ENCODE measurements at places on chromosomes 5 and 9.

DNA sequence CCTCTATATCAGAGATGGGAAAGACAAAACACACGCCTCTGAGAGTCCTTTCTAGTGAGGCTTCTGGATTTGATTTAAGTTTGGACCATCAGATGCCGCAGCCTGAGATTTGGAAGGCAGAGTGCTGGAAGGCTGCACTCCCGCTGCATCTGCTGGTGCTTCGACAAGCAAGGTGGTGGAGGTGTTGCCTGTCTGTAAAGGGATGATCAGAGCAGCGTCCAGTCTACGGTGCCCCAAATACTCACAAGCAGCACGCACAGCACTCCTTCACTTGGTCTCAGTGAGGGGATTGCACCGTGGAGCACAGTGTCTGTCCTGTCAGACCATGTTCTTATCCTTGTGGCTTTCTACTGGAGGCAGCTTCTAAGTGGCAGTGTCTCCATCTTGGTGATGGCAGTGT is 221.4 kb downstream of the GADD45G start:
- no peak for DNase-seq

DNA sequence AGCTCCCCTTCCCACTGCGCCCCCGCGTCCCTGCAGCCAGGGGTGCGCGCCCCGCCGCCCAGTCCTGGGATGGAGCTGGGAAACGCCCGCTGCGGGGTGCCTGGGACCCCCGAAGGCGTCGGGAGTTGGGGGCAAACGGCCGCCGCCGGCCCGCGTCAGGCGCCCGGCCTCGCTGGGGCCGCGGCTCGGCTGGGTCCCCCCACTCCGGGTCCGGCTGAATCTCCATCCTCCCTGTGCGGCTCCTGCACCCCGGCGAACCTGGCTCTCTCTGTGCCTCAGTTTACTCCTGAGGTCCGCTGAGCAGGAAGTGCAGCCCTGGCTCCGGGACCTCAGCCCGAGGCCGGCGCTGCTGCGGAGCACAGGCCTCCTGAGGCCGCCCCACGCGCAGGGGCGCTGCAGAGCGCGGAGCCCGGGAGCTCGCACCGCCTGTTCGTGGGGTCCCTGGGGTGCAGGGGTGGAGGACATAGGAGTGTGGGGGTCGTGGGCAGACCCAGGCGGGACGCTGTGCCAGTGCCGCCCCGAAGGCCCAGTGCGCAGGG is 13.9 kb upstream of the TMEM250 start:
- DNase-seq: no peak

GRCh38 chr9:120692901-120693699 is 21.2 kb downstream of the MEGF9 start:
- no peak for DNase-seq

GRCh38 chr5:142353071-142353472 is 28.3 kb upstream of the SPRY4 start:
- DNase-seq: no peak

DNA sequence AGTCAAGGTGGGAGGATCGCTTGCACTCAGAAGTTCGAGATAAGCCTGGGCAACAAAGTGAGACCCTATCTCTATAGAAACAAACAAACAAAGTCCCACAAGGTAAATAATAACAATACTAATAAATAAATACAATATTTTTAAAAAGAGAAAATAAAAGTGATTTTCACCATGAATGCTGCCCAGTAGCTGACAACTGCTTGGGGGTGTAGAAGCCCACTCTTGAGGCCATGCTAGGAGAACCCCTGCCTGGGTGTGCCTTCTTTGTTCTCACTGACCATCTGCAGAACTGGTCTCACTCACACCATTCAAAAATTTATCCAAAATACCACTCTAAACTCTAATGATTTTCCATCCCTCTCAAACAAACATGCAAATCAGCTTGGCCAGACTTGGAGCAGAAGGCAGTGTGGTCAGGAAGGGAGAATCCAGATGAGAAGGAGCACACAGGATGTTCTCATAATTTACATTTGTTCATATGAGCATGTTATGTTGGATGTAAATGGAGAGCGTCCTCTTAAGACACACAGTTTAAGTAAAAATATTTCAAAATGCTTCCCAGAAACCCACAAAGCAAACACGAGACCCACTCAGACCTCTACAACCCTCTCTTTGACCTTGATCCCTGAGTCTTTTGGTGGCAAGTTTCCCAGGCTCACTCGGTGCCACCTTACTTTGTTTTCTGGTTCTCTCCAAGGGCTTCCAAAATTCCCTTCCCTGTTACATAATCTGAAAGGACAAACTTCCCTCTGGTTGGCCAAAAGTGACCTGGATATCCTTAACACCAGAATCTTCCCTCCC is 7.9 kb upstream of the RAI14 start:
- DNase-seq: no peak

GRCh38 chr9:88605512-88606362 is 70.8 kb downstream of the NXNL2 start:
- DNase-seq: no peak

DNA sequence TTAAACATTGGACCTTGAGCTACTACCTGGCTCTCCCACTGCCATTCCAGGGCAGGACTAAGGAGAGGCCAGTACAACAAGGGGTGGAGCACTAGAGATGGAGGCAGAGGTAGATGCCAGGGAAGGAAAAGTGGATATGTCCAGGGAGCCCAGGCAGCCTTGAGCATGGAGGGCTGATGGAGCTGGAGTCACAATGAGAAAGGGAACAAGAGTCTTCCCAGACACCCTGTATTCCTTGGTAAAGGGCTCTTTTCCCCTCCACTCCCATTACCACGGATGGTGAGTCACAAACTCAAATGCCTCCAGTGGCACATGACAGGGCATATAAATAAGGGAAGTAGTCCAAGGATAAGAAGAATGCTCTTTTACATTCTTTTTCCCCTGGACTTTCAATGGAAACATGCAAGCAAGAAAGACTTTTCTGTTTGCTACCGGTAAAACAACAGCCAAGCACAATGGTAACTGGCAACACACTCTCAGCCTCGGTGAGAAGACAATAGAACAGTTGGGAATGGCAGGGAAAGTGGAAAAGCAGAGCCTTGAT is 16.7 kb downstream of the ERAP1 start:
- no peak for DNase-seq

DNA sequence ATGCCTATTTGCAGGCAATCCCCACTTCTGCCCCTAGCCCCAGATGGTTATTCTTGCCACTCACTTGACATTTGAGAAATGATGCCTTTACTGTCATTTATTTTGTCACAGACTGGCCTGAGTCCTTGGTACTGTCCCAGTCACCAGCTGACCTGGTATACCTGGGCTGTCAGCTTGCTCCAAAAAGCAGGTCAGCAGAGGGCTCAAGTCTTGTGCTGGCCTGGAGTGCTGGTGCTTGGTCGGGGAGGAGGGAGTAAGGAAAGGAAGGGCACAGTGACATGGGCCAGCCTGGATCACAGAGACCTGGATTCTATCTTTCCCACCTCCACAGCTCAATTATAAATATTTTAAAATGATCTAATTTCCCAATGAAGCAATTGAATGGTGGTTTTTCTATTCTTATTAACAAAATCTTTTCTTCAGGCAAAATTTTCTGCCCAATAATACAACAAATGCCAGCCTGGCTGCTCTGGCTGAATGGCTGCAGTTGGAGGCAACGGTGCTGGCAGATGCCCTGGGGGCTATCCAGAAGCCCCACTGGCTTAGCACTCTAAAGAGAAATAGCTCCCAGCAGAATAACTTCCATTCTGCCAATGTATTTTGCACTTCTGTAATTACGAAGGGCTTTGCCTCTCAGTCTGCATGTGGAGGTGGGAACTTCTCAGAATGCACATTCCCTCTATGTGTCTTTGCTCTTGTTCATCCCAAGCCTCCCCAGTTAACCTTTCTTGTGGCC is 160.6 kb downstream of the GADD45G start:
- DNase-seq: no peak

DNA sequence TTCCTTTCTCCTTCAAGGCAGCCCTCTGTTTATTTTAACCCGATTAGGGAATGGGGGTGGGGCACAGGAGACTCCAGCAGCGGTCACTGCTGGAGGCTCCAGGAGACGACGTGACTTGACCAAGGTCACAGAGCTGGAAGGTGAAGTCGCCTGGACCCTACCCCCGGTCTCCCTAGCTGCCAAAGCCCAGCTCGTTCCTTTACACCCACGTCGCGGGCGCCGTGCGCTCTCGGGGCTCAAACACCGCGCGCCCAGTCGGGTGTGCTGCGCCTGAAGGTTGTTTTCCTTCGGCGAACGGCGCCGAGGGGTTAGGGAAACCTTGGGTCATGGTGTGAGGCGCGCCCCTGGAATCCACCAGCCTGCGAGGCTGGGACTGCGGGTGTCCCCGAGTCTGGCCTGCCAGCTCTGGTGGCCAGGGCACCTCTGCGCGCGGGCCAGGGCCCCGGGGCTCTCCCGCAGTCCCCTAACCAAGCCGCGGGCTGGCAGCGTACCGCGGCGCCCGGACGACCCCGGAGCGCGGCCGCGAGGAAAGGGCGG is 747 bp upstream of the UNC5A start:
- no peak for DNase-seq

- DNase-seq: no peak
Observed at GRCh38 chr9:76652894-76653293, 111.3 kb upstream of the PCA3 start.

- no peak for DNase-seq
Observed at GRCh38 chr5:146005264-146005663, 68.9 kb downstream of the SH3RF2 start.

DNA sequence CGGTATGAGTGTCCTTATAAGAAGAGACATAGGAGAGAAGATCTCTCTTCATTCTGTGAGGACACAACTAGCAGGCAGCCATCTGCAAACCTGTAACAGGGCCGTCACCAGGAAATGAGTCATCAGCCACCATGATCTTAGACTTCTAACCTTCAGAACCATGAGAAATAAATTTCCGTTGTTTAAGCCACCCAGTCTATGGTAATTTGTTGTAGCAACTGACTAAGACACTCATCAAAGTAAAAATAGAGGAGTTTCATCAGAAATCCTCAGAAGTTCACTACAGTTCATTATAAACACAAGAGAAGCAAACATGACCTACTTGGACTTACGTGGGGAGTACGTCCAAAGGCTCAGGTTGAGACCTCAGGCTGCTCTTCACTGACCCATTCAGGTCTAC is 357.7 kb downstream of the SEMA5A start:
- no peak for DNase-seq

- no peak for DNase-seq
Observed at GRCh38 chr5:15850939-15851341, 328.7 kb downstream of the MARCHF11 start.

GRCh38 chr9:124611106-124611505 is 103.9 kb upstream of the NR5A1 start:
- no peak for DNase-seq

DNA sequence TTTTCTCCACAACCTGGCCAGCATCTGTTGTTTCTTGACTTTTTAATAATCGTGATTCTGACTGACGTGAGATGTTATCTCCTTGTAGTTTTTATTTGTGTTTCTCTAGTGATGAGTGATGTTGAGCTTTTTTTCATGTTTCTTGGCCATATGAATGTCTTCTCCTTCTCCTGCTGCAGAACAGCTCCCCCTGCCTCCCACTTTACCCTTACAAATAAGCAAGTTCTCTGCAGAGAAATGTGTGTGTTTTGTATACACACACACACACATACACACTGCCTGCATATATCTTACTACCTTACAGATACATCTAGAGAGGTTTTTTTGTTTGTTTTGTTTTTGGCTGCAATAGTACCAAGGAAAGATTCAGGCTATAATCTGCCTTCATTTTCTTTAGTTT is 88.7 kb upstream of the PHF24 start:
- DNase-seq: no peak

- DNase-seq: no peak
Observed at GRCh38 chr5:37739817-37740261, 100.0 kb downstream of the GDNF start.

DNA sequence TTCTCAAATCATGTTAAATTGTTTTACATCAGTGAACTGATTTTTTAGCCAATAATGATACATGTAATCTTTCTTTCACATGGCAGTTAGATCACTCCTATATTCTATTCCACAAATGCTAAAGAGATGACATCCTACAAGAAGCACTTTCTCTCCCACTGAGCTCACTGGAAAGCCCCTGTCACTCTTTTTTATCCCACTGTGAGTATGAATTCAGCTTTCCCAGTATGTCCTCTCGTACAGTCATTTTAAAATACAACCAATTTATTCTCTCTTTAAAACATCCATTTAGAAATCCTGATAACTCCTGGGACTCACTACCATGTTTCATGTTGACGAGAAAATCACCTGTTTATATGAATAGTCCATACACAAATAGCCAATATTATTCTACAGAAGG is 599.9 kb downstream of the SEMA5A start:
- no peak for DNase-seq

DNA sequence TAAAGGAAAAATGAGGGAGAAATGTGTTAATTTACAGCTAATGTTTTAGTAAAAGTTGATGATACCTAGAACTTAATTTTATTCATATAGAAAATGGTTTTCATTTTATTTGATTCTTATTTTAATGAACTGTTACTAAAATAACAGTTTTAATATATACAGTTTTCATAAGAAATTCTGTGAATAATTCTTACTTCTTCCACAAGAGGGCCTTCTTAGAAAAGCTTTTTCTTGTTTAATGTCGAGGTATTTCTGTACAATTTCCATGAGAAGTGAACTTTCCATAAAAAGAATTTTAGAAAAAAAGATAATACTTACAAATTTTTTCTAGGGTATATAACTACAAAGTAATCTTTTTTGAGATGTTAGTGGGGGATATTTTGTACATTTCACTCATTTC is 73.9 kb downstream of the KLF9 start:
- DNase-seq: no peak

GRCh38 chr9:95189251-95190098 is 128.0 kb downstream of the FANCC start:
- no peak for DNase-seq

GRCh38 chr5:12022444-12022843 is 118.2 kb upstream of the CTNND2 start:
- no peak for DNase-seq

DNA sequence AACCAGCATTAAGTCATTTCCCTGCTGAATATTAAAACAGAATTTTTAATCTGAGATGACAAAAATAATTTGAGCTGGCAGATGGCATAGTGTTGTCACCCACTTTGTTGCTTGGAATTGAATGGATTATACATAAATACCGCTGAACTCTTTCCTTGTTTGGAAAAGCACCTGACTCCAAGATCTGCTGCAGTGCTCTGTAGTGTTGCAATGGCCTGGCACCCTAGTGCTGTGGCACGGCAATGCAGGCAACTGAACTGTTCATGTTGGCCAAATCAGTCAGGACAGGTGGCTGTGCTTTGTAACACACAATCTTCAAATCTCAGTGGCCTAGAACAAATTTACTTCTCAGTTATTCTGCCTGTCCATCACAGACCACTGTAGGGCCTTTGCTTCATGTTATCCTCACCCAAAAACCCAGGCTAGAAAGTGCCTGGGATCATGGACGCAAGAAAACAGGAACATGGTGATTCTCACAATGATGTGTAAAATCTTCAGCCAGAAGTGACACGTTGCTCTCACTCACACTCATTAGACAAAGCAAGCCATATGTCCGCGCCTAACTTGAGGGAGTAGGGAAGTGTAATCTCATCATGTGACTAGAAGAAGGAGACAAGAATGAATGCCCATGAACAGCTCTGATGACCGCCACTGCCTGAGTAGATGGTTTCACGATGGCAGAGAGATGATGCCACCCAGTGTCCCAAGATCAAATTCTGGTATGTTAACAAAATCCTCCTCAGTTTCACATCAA is 191.9 kb upstream of the PUM3 start:
- DNase-seq: no peak

GRCh38 chr9:83423815-83424707 is 114.1 kb downstream of the FRMD3 start:
- DNase-seq: no peak

All from T-helper 22 cell (primary cell).